ENCODE measurements at places on chromosomes 7 and 10.

DNA sequence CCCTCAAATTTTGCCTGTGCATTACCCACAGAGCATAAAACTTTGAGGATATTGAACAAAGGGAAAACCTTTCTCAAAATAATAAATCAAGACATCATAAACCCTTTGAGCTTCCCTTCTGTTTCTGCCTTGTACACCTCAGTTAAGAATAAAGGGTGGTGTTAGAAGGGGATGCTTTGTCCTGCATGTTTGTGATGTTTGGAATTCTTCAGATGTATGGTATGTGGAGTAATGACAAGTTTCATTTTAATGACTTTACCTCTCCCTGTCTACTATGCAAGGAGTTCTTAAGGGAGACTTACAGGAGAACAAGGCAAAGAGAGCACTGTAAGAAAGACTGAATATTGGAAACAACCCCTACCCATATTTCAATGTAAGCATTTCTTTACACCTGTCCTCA is 99.2 kb downstream of the HECW1 start:
- no peak for DNase-seq

DNA sequence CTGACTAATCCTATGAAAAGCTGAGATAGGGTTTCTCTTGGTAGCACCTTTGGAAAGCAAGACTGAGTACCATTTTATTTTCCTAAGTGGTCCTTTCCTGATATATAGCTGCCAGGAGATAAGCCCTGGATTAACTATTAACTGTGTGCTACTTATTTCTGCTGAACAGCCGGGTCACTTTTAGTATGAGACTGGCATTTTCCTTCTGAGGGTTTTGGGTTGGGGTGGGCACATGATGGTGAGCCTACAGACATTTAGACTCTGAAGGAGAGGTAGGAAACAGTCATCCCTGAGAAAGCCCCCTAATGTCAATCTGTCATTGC is 29.8 kb upstream of the BMPR1A start:
- no peak for DNase-seq

- no peak for DNase-seq
These were observed 4.0 kb upstream of the CREB5 start for GRCh38 chr7:28408105-28408959.

DNA sequence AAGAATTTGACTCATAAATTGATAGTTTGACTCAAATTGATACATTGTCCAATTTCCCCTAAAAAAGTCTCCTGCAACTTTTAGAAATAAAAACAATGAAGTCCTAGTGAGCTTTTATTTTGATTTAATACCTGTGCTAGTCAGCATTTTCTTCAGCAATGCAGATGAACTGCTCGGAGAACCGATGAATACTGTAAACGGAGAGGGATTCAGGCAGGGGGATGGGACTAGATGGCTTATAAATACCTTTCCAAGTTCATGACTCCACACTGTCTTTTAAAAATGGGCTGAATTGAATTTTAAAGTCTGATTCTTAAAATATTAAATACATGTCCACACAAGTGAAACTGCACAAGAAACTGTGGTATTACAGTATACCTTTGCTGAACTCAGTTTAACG is 12.7 kb downstream of the EEPD1 start:
- DNase-seq = no peak

- no peak for DNase-seq
These were observed 17.9 kb upstream of the ACSM6 start for GRCh38 chr10:95176101-95176500.

DNA sequence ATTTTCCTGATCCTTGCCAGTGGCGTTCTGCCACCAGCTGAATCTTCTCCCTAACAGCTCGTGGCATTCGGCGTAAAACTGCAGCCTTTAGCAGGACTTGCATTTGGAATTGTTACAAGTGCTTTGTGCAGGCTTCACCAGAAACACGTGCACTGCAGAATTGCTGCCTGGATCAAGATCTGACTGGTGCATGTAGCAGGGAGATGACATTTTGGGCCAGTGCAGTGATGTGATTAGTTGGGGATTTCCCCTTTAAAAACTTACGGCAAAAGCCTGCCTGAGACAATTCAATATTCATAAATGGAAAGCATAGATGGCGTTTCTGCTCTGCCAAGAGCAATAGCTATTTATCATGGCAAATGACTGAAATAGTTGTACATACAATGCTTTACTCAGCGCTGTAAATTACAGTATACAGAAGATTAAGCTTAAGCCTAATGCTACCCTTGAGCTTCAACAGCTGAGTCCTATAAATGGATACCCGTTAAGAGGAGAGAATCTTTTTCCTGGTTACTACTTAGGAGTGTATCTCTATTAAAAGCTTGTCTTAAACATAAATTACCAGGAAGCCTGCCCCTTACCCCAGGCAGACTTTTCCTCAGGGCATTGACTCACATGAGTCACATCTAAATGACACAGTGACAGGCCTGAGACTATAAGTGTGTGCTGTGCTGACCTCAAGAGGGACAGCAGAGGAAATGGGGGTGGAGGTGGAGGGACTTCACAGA is 106.3 kb downstream of the ATXN7L1 start:
- DNase-seq = no peak

DNA sequence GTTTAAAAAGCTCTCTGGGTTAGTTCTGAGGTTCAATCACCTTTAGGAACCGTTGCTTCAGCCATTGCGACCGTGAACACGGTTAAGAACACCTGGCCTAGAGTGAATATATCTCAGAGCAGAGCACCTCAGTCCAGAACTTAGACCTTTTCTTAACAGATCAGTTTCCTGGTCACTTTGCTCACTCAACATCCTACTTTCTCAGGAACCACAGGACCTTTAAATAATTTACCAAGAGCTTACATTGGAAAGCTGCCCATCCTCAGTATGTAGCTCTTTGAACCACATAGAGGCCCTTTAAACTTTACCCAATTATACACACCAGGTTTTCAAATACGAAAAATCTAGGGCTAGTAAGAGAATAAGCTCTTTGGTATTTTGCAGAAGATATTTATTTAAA is 153.2 kb downstream of the NRBF2 start:
- DNase-seq = no peak

DNA sequence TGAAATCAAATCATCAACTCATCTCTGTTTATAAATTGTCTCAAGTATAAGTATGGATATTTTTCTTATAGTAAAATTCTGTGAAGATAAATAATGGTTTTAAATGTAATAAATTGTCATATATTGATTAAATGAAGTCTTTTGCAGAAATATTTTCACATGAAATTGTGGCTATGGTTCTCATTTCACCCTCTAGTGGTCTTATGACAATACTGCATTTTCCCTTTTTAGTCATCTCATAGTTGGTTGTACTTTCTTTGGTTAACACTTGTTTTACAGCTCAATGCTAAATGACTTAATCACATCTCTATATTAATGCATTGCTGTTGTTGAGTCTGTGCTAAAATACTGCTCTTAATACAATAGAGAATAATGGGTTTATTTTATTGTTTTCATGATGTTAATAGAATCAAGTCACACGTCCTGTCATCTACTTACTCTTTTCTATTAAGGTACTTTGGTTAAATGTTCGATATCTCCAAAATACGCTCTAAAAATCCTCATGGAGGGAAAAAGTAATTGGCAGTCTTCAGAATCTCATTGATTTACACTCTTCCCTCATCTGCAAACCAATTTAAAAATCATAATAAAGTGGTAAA is 38.0 kb upstream of the CACNA2D1 start:
- DNase-seq = no peak

DNA sequence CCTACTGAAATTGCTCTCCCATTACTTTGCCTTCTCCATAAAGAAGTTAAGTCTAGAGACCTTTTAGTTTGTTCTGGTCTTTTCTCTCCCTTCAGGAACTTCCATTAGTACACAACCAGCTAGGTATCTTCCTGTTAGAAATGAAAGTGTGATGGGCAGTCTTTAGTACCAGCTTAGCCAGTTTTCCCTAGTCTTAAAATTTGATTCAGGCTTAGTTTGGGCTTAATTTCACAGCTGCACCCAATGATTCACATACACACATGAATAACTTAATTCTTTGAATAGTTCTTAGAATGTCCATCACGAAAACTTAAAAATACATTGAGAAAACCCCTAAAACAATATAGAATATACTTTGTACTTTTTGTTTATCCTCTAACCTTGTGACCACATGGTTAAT is 2.4 kb upstream of the PPP1R9A start:
- DNase-seq = no peak

GRCh38 chr10:98100476-98100875 is 34.0 kb upstream of the R3HCC1L start:
- DNase-seq = no peak

- no peak for DNase-seq
These were observed 26.2 kb downstream of the ADAM22 start for GRCh38 chr7:87960239-87960638.

GRCh38 chr7:130941322-130942210 is 207.6 kb upstream of the KLF14 start:
- peak; percentile 43 for DNase-seq

DNA sequence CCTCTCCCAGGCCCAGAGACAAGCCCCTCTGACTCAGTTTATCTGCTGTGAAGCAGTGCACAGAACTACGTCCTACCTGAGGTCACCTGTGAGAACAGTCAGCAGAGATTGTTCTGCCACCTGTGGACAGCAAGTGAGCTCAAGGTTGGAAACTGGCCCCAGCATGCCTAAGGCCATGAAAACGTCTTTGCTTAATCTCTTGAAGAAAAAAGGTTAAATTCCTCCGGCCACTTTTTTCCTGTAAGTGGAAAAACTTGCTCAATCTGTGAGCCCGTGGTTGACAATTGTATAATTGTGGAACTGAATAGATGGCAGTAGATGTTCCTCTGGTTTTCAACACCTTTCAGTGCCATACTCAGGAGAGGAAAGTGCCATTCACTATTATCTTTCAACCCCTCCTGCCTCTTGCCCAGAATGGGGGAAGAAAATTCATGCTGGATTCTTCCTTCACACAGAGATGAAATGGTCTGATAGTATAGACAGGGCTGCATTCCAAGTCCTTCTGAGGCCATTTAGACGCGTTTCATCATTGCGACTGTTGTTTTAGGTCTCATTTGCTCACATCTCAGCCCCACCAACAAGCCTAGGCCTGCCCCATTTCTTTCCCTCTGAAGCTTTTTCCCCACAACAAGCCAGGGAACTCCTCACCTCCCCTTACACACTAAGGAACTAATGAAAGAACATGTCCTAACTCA is 292.9 kb downstream of the FZD1 start:
- no peak for DNase-seq

DNA sequence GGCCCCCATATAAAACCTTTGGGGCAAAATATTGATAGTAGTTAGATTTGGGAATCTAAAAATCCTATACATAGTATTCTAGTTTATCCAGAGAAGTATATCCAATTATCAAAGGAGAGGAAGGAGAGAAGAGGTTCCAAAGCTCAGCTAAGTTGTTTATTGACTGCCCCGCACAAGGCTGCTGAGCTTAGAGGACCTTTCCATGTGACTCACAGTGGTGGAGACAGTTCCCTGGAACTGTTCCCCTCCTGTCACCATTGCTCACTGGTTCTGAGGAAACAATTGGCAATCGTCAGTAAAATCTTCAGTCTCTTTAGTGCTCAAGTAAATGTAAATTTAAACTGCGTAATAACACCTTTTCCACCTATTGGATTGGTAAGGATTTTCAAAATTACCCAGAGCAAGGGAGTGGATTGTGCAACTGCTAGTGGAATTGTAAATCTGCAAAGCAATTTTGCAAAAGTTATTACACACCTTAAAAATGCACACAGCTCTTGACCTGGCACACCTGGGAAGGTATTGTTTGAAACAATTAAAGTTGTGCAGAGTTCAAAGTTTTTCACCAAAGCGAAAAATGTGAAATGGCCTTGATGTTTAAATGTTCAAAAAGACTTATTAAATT is 63.1 kb downstream of the EEPD1 start:
- DNase-seq = no peak

- no peak for DNase-seq
These were observed 68.2 kb downstream of the PFKFB3 start for GRCh38 chr10:6270951-6271350.

GRCh38 chr7:134643131-134643530 is 3.5 kb upstream of the BPGM start:
- no peak for DNase-seq

GRCh38 chr7:53466371-53466770 is 430.9 kb downstream of the POM121L12 start:
- DNase-seq = no peak

- DNase-seq = no peak
These were observed 65.2 kb downstream of the COL13A1 start for GRCh38 chr10:69866688-69867461.

All from T-helper 2 cell (primary cell).